ENCODE measurements at places on chromosomes 7 and 10. TPM values are rescaled to one million over a fixed set of nuclear protein-coding genes. Genes with fewer than 3 reads are reported as not detected.

DNA sequence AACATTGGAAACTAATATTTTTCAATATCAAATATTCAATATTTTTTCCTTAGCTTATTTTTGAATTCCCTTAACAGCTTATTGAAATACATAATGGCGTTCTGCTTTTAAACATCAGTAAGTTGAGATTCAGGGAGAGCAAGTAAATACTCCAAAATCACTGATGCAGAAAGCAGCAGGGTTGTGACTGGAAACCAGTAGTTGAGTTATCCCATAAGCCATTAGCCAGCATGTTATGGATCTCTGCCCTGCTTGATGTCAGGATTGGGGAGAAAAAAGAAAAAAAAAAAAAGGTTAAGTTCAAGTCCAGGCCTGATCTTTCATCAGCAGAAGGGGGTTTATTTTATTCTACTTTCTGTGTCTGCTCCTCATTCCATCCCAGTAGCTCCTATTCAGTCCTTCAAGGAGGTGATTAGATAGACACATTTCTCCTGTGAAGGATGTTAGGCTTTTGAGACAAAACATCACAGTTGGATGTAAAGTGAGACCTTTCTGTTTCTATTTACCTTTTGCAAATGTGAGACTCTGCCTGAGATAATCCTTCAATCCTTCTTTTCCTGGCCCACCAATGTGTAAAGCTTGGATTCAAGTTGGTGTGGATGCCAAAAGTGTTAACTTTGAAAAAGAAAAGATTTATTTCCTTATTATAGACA, 110.9 kb upstream of the HDAC9 start:
- no peak for ATAC-seq

ZNF488 gene
- 0.38 TPM for total RNA-seq

- peak; percentile 24 for ATAC-seq
These were observed 8.8 kb downstream of the ADAP1 start for GRCh38 chr7:945556-946255.

CRTAC1 gene
- total RNA-seq = not detected

- ATAC-seq = no peak
These were observed 20.2 kb upstream of the IKZF1 start for GRCh38 chr7:50284296-50284695.

CFAP46 gene
- 2.4 TPM for total RNA-seq

DNA sequence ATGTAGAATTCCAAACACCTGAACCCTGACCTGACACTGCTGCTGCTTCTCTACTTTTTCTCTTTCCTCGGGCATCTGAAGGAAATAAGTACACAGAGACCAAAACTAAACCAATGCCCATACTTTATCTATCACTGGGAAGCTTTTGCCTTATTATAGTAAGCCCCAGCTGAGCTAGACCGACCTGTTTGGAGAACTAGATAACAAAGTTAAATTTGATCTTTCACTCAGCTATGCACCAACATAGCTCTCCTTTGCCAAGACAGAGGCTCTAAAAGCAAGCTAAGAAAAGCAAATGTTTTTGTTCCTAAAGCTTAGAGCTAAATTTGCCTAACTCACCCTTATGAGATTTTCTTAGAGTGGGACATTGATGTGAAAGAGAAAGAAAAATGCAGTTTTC, 39.1 kb downstream of the NHLRC2 start:
- no peak for ATAC-seq

HABP2 gene
- total RNA-seq = 0.20 TPM

- ATAC-seq = no peak
These were observed 80.3 kb downstream of the LCOR start for GRCh38 chr10:96912405-96912804.

DNA sequence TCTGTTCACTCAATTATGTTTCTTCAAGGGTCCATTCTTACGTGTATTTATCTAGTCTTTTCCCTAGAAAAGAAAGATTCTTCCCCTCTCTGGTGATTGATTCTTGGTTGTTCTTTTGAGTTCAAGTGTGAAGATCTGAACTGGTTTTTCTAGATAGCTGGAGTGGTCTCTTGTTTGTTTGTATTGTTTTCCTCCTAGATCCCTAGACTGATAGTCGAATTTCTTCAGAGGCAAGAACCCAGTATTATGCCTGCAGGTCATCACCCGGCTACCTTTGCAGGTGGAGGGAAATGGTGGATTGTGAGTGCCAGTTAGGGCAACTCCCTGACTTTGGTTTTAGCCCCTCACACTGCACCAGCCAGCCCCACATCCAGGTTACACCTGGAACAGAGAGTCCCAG, 2.2 kb upstream of the RSU1 start:
- ATAC-seq = no peak

- peak; percentile 66 for ATAC-seq
These were observed 3.4 kb upstream of the SMARCD3 start for GRCh38 chr7:151251689-151252560.

GRCh38 chr10:122306282-122306681, 35.2 kb downstream of the BTBD16 start:
- no peak for ATAC-seq

DNA sequence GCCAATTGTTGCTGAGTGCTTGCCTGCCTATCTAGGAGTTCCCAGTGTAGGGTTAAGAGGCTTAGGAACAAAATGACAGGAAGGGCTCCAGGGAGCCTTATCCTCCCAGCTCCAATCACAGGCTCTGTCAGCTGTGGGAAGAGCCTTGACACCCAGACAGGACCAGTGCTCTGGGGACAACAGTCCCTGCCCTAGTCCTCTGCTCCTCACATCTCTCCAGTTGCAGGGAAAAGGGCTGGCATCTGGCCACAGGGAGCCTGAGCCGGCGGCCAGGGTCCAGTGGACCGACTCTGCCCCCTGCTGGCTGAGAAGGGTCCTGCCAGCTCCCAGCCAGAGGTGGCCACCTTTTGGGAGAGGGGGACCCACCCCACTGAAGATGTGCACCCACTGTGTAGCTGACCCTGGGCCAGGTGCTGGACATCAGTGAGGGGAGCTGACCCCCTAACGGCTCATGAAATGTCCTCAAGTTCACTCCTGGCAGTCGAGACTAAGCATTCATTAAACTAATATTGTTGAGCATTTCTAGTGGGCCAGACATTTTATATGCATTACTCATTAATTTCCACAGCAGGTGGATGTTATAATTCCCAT, 17.6 kb downstream of the DNAJB12 start:
- ATAC-seq = peak; percentile 8

- no peak for ATAC-seq
These were observed 6.3 kb upstream of the SFMBT2 start for GRCh38 chr10:7417103-7417623.

DNA sequence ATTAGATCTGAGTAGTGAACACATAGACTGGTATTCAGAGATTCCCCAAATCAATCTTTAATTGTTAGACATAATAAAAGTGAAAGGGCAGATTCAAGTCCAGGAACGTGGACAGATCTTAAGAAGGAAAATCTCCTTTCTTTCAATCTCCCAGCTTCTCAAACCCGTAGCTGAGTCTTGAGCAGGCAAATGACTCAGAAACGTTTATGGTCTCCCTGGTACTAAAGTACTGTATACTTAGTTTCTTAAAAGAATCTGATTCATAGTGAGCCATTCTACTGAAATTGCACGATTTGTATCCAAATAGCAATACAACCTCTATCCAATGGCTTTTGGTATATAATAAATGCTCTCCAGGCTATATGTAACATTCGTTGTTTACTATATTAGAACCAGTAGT, 140.4 kb upstream of the RHEB start:
- ATAC-seq = no peak

HGF gene
- total RNA-seq = 1.7 TPM

- ATAC-seq = no peak
These were observed 48.3 kb downstream of the ABCB1 start for GRCh38 chr7:87552351-87552900.

DNA sequence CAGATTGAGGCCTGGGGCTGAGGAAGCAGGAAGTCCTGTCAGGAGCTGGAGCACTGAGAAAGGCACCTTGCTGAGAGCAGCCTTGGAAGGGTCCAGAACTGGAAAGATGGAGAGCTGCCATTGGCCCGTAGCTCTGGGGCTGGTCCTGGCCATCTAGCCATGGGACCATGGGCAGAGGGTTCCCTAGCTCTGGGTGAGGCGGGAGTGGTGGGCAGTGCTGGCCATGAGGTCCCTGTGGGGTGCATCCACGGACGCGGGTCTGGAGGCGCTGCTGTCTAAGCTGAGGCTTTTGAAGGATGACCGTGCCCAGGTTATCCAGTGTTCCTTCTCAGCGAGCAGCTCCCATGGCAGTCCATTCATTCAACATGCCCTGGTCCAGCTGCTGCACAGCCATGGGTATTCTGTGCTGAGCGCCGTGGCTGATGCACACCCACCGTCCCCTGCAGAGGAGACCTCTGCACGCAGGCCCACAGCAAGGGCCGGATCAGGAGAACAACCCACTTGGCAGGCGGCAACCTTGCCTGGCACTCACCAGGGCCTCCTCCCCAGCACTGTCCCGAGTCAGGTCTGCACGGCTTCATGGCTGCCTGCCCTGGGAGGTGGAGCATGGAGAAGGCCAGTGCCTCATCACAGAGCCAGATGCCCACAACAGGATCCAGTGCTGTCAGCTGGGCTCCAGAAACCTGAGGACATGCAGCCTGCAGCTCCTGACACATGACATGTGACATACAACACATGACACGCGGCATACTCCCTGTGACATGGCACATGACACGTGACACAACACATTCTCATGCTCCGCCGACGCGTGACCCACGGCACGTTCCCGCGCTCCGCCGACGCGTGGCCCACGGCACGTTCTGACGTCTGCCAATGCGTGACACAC, 121.9 kb downstream of the INPP5A start:
- ATAC-seq = no peak

UMAD1 gene
- 19.1 TPM for total RNA-seq

ZNF365 gene
- total RNA-seq = 2.2 TPM

KLF14 gene
- total RNA-seq = 0.28 TPM

GRCh38 chr7:20539201-20539600, 76.3 kb upstream of the ABCB5 start:
- ATAC-seq = peak; percentile 41

GRCh38 chr10:74855027-74855426, 28.6 kb downstream of the KAT6B start:
- ATAC-seq = peak; percentile 71

Data from motor neuron (in vitro differentiated cells).